ENCODE measurements at places on chromosomes 16 and 17.

DNA sequence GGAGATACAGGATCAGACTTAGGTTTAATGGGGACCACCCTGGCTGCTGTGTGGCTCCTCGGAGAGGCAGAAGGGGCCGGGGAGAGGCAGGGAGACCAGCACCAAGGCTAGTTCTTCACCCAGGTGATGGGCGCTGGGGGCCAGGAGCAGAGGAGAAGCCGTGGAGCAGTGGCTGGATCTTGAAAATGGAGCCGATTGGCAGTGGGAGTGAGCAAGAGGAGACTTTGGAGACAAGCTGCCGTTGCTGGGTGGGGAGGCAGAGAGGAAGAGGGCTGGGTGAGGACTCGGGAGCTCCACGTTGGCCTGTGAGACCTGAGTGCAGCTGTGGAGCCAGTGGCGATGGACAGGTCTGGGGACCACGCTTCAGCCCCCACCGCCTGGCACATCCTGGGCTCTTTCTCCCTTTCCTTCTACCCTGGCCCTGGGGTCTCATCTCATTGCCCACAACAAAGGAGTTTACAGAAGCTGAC is 9.0 kb downstream of the RAB11FIP4 start:
- DNase-seq, result no peak

- no peak for DNase-seq
Measured at GRCh38 chr17:47352848-47353247, 29.1 kb downstream of the EFCAB13 start.

DNA sequence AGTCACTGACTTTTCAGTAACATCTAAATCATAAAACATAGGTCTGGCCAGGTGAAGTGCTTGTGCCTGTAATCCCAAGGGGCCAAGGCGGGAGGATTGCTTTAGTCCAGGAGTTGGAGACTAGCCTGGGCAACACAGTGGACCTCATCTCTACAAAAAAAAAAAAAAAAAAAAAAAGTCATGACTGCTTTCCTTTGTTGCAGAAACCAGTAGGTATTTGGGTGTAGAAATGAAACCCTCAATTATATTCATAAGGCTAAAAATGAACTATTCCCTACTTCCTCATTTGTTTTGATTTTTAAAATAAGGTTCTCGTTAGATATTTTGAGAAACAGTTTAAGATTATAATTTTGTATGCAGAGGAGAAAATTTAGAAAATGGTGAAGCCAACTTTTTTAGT is 26.0 kb downstream of the PITPNC1 start:
- no peak for DNase-seq

DNA sequence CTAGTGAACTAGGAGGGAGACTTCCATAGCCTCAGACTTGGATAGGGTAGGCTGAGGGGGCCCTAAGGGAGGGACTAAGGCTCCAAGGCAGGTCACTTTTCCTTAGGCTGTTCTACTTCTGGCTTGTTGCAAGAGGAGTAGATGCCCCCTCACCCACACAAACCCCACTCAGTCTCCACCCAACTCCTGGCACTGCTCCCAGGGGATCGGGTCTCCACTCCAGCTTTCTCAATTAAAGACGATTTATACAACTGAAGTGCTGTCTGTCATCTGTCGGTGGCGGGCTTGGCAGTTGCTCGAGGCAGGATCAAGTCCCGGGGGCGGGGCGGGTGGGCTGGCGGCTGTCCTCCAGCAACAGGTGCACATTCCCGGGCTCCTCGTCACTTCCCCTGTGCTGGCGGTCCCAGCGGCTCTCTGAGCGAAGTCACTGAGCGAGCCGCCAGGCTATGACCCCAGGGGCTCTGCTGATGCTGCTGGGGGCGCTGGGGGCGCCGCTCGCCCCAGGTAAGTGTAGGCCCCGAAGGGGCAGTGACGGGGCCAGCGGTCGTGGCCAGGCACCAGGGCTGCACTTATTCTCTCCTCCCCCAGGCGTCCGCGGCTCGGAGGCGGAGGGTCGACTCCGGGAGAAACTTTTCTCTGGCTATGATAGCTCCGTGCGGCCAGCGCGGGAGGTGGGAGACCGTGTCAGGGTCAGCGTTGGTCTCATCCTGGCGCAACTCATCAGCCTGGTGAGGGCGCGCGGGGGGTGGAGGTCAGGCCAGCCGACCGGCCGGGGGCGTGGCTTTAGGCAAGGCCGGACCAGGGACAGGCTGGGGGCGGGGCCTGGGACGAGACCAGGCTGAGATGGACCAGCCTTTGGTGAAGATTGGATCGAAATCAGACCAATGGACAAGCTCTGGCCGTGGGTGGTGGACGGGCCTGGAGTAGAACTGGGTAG is at the start of gene CHRNB1:
Gene CHRNB1, plus strand, starts transcription at position 380 of the 937 bp plus-strand sequence. Its CDS starts 67 bp downstream, at position 447.
- peak; percentile 93 for DNase-seq

GRCh38 chr16:87201052-87201451 is 116.1 kb downstream of the C16orf95 start:
- no peak for DNase-seq

Data from esophagus muscularis mucosa (tissue), 4 donors.